ENCODE measurements at places on chromosomes 5 and 9. TPM values are rescaled to one million over a fixed set of nuclear protein-coding genes. Genes with fewer than 3 reads are reported as not detected.

The ORM2 gene
- 0.14 TPM for polyA plus RNA-seq

The POU5F2 gene
- polyA plus RNA-seq = 0.03 TPM

The TSLP gene
- polyA plus RNA-seq = 2.8 TPM

The CAMK4 gene
- 0.23 TPM for polyA plus RNA-seq

The IFNA13 gene
- not detected for polyA plus RNA-seq

The SPINK4 gene
- polyA plus RNA-seq = not detected

The SLC9A3 gene
- polyA plus RNA-seq = 0.82 TPM

The ABCA2 gene
- polyA plus RNA-seq = 13.1 TPM

The RANBP6 gene
- polyA plus RNA-seq = 33.3 TPM

The FBP1 gene
- 1.3 TPM for polyA plus RNA-seq

The GPR150 gene
- polyA plus RNA-seq = 0.11 TPM

The ACOT12 gene
- polyA plus RNA-seq = not detected

The TOR4A gene
- 6.6 TPM for polyA plus RNA-seq

The CAMK2A gene
- polyA plus RNA-seq = 3.2 TPM

The FGD3 gene
- 1.5 TPM for polyA plus RNA-seq

The ECPAS gene
- polyA plus RNA-seq = 28.9 TPM

The TEK gene
- 6.4 TPM for polyA plus RNA-seq

The CDHR2 gene
- not detected for polyA plus RNA-seq

The ERAP2 gene
- polyA plus RNA-seq = 0.99 TPM

Data from heart left ventricle (tissue), 16 donors.